Endothelial cell of umbilical vein (primary cell): ENCODE measurements at places on chromosomes 6 and 20. TPM values are rescaled to one million over a fixed set of nuclear protein-coding genes. Genes with fewer than 3 reads are reported as not detected.

GRCh38 chr20:11379257-11380011, 538.3 kb upstream of the BTBD3 start:
- DNase-seq = no peak

DNA sequence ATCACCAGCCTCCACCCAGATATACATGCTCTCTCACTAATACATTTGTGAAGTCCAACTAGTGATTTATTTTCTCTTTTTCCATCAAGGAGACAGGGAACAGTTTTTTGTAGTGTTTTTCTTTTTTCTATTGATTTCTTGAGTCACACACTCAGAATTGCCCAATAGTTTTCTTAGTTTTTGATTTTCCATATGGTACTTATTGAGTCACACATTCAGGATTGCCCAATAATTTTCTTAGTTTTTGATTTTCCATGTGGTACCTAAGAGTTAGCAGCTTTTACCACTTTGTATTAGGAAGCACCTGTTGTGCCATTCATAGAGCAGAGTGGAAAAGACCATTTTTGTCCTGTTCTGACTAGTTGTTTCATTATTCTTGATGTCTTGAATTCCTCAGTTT, 1268.8 kb downstream of the EPHA7 start:
- no peak for DNase-seq

GRCh38 chr6:133184798-133185372, 56.3 kb upstream of the EYA4 start:
- DNase-seq = peak; percentile 32

DNA sequence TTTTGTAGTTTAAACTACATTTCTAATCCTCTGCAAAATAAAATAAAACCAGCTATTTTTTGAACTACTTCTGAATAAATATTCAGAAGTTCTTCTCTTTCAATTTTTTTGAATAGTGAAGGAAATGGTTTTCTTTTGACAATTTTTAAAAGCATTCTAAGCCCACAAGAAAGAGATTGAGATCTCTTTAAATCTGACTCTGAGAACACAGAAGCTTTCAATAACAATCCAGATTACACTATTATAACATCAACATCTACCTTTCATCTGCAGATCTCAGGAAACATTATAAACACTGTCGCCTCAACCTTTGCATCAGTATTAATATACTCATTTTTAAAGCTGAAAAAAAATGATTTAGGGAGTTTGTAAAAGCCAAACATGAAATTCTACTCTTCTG, 247.5 kb upstream of the PREP start:
- DNase-seq = no peak

DNA sequence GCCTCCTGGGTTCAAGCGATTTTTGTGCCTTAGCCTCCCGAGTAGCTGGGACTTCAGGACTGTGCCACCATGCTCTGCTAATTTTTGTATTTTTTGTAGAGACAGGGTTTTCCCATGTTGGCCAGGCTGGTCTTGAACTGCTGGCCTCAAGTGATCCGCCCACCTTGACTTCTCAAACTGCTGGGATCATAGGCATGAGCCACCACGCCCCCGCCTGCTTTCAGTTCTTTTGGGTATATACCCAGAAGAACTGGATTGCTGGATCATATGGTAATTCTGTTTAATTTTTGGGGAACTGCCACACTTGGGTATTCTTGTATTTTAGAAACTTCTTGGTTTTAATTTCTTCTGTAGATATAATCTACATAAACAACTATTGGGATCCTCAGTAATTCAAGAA, 17.0 kb downstream of the CDS2 start:
- DNase-seq = no peak

- peak; percentile 78 for DNase-seq
Observed at GRCh38 chr20:43942667-43943285, 28.1 kb downstream of the TOX2 start.

GRCh38 chr20:17803765-17804164, 104.0 kb downstream of the BANF2 start:
- DNase-seq = no peak

DNA sequence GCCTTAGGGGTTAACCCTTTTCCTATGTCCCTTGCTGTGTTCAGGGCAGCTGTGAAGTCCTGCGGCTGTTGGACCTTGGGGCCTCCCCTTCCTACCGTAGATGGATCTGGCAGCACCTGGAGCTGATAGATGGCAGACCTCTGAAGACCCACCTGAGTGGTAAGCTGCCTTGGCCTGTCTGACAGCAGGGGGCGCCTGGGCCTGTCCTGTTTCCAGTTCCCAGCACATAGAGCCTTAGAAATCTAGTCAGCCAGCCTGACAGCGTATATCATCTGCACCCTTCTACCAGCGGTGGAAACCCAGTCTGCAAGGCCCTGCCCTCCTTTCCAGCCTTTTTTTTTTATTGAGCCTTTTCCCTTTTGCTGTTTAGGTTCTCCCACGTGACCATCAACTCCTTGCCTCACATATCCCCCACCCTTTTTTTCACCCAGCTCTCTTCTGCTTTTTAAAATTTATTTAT, 26.6 kb downstream of the CNBD2 start:
- peak; percentile 85 for DNase-seq

- no peak for DNase-seq
Observed at GRCh38 chr20:54151511-54152226, 22.1 kb downstream of the CYP24A1 start.

GRCh38 chr20:48843057-48843806, 15.4 kb upstream of the PREX1 start:
- no peak for DNase-seq

The VSTM2L gene
- total RNA-seq = not detected in 2 replicates

The SLC17A2 gene
- not detected in 2 replicates for total RNA-seq

The ULBP2 gene
- 7.0 and 14.0 TPM in 2 replicates for total RNA-seq

The PHACTR1 gene
- total RNA-seq = 19.4 and 23.2 TPM in 2 replicates

The WFDC5 gene
- not detected in 2 replicates for total RNA-seq
